ENCODE measurements at places on chromosomes 12 and 14.

DNA sequence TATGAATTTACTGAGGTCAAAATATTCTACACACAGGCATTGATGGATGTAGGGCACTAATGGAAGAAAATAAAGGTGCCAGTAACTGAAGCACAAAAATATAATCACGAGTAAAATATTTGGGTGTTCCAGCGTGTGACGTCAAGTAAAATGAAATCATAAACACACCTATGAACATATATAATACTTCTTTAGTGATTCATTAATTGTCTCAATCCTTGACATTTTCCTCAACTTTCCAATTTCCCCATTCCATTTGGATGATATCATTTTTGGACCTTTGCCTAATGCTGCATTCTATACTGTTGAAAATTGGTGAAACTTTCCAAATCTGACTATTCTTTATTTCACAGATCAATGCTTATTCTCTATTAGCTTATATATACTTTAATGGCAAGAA is 649.3 kb downstream of the GALC start:
- no peak for DNase-seq

GRCh38 chr14:88802596-88802995 is 9.8 kb upstream of the EML5 start:
- no peak for DNase-seq

DNA sequence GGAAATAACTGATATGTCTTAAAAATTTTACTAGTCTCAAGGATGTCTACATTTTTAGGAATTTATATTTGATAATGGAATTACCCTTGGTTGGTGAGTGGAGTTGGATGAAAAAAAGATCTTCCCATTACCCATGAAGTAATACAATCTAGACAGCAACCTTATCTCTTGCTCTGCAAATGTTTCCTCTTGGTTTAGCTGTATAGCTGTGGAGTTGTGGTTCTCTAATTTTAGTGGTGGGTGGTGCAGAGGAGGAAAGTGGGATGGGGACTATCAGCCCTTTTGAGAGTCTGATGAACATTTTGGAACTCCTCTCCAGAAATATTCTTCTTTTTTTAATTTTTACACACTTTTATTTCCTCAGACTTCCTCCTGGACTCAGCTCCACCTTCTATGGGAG is 17.1 kb downstream of the SPX start:
- DNase-seq, result no peak

- DNase-seq, result no peak
Measured at GRCh38 chr14:92726933-92727262, 21.5 kb downstream of the LGMN start.

GRCh38 chr12:26338586-26339572 is 143.5 kb downstream of the SSPN start:
- no peak for DNase-seq

GRCh38 chr12:48489012-48489411 is 6.7 kb downstream of the C12orf54 start:
- DNase-seq, result no peak

DNA sequence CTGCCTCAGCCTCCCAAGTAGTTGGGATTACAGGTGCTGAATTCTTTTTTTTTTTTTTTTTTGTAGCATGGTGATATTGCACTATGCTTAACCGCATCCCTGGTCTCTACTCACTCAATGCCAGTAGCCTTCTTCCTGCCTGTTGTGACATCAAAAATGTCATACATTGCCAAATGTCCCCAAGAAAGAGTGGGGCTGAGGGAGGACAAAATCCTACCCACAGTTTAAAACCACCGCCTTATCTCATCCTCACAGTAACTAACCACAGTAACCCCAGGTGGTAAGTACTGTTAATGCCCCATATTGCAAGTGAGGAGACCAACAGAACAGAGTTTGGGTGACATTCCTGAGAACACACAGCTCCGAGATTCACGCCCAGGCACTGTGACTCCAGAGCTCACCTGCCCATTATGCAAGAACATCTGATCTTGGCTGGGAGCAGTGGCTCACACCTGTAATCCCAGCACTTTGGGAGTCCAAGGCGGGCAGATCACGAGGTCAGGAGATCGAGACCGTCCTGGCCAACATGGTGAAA is 19.6 kb downstream of the MORN3 start:
- no peak for DNase-seq

GRCh38 chr12:104910196-104910840 is 47.8 kb downstream of the SLC41A2 start:
- DNase-seq, result no peak

- no peak for DNase-seq
Measured at GRCh38 chr12:76929499-76929898, 50.7 kb upstream of the CSRP2 start.

- DNase-seq, result no peak
Measured at GRCh38 chr14:101780887-101781239, 19.4 kb downstream of the PPP2R5C start.

DNA sequence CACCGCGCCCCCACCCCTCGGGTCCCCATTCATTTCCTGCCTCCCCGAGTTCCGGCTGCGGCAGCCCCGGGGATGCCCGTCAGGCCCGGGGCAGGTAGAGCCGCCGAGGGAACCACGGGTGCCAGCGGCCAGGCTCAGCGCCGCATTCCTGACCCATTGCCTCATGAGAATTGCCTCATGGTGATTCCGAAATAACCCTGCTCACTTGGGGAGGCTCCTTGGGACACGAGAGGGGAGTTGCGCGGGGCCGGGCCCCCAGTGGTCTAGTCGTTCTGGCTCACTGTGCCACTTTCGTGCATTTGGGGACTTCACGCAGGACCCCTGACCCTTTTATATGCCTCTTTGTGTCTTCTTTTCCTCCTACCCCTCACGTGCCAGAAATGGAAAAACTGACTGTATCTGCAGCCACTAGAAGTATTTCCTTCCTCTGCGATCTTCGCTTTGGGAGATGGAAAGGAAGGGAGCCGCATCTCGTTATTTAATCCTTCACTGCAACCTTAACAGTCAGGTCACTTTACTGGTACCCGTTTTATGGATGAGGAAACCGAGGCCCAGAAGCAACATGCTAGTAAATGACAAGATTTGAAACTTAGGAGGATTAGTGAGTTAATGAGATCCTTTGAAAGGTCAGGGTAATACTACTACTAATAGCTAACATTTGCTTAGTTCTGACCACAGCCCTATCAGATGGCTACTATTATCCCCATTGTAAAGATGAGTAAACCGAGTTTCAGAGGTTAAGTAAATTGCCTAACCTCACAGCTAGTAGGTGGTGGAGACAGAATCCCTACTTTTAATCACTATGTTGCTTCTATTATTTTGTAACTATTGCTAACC is 768 bp downstream of the PTPN11 start:
- DNase-seq, result no peak

DNA sequence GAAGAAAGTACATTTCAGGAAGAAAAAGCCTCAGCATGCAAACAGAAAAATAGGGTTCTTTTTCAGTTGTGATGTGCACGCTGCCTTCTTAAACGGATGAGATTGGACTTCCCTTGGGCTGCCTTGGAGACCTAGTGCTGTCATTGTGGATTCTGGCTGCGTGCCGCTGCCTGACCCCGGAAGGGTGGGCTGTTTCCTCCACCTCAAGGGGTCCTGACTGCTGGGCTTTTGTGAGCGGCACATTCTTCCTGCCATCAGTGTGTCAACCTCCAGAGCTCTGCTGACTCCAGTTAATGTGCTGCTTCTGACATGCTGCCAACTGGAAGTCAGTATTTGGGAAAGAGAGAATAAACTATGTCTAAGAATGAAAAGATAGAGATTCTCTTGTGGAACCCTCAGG is 25.1 kb downstream of the CCNK start:
- no peak for DNase-seq

DNA sequence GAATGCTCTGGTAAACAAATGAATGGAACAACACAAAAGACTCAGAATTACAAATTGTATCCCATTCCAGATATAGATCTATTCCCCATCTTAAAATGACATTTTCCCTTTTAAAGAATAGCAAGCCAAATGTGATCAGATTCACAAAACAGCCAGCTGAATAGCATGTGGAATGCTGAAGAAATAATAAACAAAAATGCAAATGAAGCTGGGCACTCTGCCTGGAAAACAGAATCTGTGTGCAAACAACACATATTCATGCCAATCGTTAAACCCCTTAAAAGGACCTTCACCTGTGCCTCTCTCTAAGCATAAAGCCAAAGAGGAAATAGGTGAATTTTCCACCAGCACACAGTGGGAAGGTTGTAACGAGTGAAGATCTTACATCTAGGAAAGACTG is 67.9 kb upstream of the PDZRN4 start:
- DNase-seq, result no peak

DNA sequence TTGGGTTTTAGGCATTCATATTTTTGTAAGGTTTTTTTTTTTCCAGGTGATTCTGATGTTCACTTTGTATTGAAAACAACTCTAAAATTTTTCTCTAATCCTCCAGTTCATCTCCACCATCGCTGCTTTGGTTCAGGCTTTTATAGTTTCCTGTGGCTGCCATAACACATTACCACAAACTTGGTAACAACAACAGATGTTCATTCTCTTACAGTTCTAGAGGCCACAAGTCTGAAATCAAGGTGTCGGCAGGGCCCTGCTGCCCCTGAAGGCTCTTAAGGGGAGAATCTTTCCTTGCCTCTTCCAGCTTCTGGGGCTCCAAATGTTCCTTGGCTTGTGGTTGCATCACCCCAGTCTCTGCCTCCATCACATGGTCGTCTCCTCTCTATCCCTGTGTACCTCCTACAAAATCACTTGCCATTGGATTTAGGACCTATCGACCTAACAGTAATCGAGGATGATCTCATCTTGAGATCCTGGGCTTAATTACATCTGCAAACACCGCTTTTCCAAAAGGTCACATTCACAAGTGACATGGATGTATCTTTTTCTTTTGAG is 55.2 kb downstream of the PELI2 start:
- no peak for DNase-seq

DNA sequence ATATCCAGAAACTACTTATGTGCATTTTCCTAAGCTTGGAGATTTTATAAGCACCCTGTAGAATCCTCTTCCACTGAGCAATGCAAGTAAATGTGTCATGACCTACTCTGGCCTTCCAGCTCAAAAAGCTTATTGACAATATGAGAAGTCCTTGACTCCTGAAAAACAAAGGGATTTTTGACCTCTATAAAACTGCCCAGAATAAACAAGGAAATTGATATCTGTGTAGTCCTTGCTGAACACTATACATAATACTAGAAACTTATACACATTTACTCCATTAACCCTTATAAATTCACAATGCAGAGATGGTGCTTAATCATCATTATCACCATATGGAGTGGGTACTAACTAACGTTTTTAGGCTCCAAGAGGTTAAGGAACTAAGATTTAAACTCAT is 197.4 kb upstream of the KRR1 start:
- DNase-seq, result no peak

DNA sequence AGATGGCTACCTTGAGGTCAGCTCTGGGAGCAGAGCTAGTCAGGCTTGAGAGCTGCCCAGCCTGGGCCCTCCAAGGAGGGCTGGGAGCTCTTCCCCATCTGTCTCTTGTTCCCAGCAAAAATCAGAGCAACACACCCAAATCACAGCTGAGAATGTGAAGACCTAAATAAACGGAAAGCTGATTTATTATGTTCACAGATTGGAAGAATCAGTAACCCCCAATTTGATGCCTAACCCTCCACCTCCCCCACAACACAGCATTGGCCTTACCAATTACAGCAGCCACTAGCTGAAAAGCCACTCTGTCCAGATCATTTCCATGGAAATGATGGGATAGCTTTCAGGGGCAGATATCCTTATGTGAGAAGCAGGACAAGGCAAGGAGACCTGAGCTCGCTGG is 7.1 kb upstream of the ACTN1 start:
- no peak for DNase-seq

DNA sequence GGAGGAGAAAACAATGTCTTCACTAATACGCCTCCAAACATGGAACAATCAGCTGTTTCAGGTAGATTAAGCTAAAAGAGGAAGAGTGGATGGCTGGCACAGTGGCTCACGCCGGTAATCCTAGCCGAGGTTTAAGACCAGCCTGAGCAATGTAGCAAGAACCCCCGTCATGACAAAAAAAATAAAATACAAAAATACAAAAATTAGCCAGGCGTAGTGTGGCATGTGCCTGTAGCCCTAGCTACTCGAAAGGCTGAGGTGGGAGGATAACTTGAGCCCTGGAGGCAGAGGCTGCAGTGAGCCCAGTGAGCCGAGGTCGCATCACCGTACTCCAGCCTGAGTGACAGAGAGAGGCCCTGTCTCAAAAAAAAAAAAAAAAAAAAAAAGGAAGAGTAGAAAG is 1.2 kb upstream of the MED13L start:
- DNase-seq, result no peak

DNA sequence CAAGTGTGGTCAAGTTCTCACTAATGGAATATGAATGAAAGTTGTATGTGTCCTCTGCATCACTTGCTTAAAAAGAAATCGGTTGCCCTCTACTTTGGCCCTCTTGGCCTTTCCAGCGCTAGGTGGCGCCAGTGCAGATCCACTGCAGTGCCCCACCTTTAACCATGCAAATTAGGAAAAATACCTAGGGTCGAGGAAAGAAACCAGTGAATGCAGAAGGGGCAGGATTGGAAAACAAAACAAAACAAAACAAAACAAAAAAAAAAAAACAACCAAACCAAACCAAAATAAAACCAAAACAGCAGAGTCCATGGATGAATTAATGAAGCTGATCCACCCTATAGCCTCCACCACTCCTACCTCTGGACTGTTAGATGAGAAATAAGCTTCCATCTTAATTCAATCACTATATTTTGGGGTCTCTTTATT is 12.9 kb upstream of the NEMF start:
- peak; percentile 66 for DNase-seq

DNA sequence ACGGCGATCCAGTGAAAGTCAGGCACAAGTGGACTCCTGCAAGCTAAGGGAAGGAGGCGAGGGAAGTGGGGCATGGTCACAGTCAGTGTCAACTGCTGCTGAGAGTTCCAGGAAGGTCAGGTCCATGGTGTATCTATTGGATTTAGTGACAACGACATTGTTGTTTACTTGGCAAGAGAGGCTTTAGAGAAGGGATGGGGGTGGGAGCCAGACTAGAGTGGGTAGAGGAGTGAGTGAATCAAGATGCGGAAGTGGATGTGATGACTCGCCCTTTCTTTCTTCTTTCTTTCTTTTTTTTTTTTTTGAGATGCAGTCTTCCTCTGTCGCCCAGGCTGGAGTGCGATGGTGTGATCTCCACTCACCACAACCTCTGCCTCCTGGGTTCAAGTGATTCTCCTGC is 12.5 kb downstream of the P2RX7 start:
- no peak for DNase-seq

GRCh38 chr12:17097674-17098073 is 491.7 kb upstream of the LMO3 start:
- DNase-seq, result no peak

DNA sequence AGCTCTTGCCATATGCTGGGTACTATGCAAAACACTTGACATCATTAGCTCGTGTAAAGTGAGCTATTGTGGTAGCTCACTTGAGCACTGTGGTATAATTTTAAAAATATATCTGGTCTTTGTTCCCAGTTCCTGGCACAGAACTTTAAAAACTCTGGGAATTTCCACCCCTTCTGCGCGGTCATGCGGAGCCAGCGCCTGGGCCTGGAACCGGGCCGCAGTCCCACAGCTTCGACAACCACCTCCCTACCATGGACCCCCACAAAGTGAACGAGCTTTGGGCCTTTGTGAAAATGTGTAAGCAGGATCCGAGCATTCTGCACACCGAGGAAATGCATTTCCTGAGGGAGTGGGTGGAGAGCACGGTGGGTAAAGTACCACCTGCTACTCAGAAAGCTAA is 123.1 kb downstream of the NUAK1 start:
- no peak for DNase-seq
